ENCODE measurements at places on chromosomes 3 and 15.

DNA sequence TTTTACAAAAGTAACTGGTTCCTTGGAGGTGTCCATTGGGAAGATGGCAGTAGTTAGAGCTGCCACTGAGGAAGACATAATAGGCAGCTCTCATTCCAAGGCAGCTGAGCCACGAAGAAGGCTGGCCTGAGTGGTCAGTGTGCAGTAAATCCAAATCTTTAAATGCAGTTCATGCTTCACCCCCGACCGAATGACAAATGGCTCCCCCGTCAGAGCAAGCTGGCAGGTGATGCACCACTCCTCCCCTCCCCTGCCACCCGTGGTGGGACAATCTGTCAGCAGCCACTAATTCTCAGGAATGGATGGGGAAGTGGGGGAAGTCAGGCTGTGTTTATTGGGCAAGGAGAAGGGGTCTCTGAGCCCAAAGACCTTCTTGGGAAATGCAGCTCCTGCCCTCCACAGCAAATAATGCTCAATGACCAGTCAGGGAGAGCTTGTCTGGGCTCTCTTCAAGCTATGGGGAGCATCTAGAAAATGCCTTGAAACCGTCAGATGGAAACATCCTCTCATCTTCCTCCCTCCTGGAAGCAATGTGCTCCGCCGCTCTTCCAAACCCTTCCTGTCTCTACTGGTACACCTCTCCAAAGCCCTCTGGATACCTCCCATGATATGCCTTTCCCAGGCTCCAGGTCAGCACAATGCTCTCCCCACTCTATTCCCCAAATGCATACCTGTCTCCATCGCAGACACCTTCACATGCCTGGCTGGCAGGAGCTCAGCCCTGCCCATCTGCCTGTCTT lies 65.4 kb downstream of the LIPC start:
- DNase-seq, result no peak

- no peak for DNase-seq
These were observed 4.6 kb upstream of the APBA2 start for GRCh38 chr15:28881170-28881569.

DNA sequence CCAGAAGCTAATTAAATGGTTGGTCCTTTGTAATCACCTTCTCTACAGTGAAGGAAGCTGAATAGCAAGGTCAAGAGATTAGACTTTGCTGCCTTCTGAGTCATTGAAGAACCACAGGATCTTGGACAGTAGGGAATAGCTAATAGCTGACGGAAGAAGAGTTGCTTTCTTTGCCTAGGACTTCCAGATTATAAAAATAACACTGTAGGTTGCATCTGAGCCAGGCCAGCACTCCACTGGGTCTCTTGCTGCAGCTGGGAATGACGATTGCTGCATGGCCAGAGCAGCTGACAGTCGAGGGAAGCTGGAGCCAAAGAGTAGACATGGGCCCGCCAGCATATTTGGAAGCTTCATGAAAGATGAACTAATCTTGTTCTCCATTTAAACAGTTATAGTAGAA lies 81.5 kb upstream of the KCNMB2 start:
- no peak for DNase-seq

DNA sequence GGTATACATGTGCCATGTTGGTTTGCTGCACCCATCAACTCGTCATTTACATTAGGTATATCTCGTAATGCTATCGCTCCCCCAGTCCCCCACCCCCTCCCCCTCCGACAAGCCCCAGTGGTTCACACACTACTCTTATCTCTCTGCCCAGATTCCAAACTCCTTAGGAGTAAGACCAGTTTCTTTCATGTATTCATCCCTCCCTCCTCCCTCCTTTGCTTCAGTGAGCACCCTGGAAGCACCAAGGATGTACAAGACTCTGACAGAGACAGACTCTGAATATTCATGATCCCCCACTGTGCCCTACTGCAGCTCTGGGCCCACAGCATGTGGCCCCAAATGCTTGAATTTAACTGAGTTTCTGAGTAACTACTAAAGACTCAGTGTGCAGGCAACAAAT lies 113.8 kb upstream of the RAD18 start:
- DNase-seq, result no peak

DNA sequence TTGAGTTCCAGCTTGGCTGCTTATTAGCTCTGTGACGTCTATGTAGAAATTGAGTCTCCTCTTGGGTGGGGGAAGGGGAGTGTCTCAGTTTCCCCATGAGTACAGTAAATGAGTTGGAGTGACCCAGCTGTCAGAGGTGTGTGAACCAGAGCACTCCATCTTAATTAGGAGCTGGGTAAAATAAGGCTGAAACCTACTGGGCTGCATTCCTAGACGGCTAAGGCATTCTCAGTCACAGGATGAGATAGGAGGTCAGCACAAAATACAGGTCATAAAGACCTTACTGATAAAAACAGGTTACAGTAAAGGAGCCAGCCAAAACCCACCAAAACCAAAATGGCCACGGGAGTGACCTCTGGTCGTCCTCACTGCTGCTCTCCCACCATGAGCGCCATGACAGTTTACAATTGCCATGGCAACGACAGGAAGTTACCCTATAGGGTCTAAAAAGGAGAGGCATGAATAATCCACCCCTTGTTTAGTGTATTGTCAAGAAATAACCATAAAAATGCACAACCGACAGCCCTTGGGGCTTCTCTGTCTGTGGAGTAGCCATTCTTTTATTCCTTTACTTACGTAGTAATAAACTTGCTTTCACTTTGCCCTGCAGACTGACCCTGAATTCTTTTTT lies 222.4 kb downstream of the CACNA2D3 start:
- DNase-seq, result no peak

DNA sequence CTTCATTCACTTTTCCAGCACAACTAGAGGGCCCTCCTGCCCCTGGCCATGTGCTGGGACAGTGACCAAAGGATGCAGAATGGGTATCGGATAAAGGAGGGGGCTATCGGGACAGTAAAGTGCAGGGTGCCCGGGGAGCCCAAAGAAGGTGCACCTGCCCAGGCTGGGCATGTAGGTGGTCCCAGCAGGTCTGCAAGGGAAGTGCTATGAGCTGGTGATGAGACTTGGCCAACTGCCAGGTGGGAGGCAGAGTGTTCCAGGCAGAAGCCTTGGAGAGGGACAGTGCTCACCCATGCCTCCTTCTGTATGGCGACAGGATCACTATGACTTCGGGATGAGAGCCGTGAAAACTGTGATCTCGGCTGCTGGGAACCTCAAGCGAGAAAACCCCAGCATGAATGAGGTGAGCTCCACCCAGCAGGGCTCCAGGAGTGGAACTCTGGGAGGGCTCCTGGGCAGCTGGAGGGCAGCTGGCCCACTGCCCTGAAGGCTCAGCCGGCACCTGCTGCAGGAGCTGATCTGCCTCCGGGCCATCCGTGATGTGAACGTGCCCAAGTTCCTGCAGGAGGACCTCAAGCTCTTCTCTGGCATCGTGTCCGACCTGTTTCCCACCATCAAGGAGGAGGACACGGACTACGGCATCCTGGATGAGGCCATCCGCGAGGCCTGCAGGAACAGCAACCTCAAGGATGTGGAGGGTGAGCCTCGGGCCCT lies 48.4 kb downstream of the DNAH1 start:
- no peak for DNase-seq

- DNase-seq, result no peak
These were observed 1.0 kb downstream of the COPS2 start for GRCh38 chr15:49154359-49154758.

DNA sequence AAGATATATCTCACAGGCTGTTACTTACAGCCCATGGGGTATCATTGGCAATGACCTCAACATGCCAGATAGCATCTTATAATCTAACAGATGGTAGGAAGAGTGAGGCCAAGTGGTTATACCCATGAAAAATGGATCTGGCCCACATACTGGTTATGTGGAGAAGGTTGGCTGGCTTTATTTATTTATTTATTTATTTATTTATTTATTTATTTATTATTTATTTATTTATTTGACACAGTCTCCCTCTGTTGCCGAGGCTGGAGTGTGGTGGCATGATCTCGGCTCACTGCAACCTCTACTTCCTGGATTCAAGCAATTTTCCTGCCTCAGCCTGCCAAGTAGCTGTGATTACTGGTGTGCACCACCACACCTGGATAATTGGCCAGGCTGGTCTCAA lies 11.6 kb downstream of the FBXO40 start:
- DNase-seq, result no peak

- no peak for DNase-seq
These were observed 334.5 kb downstream of the EPHA6 start for GRCh38 chr3:97148931-97149330.

DNA sequence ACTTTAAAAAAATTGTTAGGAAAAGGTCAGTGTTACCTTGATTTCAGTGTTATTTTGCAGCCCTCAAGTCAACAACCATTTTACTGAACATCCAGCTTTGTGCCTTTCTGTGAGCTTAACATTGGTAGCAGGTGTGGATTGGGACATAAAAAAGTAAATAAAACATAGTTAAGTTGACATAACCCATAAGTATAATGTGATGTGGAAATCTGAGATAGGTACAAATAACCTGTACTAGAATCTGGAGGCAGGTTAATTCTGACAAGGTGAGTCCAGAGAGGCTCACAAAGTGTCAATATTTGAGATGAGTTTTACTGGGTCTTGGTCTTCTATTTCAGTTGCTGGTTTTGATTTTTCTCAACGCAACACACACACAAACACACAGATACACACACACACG lies 151.3 kb downstream of the LPP start:
- DNase-seq, result no peak

- DNase-seq, result no peak
These were observed 7.5 kb downstream of the INAFM2 start for GRCh38 chr15:40331026-40331425.

DNA sequence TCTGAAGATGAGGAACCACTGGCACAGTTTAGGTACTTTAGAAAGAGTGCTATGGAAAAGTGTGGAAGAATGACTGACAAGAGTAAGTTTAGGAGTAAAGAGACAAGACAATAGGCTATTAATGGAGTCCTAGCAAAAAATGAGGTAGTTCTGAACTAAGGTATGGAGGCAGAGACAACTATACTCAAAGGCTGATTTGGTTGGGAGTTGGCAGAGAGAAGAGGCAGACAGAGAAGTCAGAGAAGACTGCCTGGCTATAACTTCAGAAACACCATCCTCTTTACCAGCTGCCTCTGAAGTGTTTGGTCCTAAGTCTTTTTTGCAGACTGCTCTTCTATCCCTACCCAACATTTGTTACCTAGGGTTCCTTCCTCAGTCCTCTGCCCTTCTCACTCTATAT lies 19.2 kb downstream of the DYNC1LI1 start:
- DNase-seq, result no peak

DNA sequence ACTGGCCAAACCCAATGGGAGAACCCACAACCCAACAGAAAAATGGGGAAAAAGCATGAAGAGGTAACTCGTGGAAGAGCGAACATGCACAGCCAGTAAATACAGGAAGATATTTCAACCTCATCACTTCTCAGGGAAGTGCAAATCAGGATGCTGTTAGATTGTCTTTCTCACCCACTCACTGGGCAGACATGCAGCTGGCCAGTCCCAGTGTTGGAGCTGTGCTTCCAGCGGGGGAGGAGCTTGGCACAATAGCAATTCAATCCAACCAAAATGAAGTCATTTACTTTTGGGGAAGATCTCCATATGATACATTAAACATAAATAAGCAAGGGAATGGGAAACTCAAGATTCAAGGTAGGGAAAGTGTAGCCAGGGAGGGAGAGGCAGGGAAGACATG lies 12.1 kb downstream of the WNT7A start:
- DNase-seq, result no peak

GRCh38 chr3:122974764-122975162 lies 52.8 kb downstream of the SEMA5B start:
- no peak for DNase-seq

GRCh38 chr3:66809595-66809958 lies 188.5 kb upstream of the KBTBD8 start:
- DNase-seq, result no peak

GRCh38 chr3:36743826-36744225 lies 20.5 kb downstream of the DCLK3 start:
- no peak for DNase-seq

- DNase-seq, result no peak
These were observed 406.9 kb downstream of the CNTN6 start for GRCh38 chr3:1499694-1500093.

DNA sequence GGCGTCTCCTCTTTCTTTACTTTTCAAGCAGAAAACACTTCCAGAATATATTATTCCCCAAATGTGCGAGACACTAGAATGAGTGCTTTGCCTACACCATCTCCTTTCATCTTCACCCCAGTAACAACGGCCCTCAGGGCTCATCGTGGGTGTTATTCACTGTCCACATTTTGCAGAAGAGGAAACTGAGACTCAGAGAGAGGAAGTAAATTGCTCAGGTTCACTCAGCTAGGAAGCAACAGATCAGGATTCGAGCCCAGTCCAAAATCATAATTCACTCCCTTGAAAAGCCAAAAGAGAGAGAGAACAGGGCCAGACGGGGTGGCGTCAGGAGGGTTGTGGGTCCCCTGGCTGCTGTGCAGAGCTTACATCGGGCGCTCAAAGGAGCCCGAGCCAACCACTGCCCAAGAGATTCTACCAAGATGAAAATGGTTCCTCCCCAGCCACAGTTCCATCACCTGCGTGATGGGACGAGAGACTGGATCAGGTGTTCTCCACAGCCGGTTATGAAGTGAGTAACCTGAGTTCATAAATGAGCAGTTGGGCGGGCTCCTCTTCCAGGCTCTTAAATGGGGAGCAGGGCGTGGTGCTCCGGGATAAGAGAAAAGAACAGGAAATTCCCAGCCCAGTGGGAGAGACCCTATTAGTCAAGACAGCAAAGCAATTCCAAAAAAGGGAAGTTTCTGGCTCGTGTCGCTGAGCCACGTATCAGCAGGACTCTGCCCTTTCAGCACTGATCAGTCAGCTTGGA lies 48.6 kb upstream of the FLNB start:
- DNase-seq, result no peak

GRCh38 chr15:72168808-72169190 lies 28.8 kb downstream of the GRAMD2A start:
- DNase-seq, result no peak

- DNase-seq, result no peak
These were observed 101.8 kb downstream of the BDH1 start for GRCh38 chr3:197454014-197454413.

- DNase-seq, result no peak
These were observed 989.9 kb downstream of the ROBO2 start for GRCh38 chr3:78029775-78030174.

DNA sequence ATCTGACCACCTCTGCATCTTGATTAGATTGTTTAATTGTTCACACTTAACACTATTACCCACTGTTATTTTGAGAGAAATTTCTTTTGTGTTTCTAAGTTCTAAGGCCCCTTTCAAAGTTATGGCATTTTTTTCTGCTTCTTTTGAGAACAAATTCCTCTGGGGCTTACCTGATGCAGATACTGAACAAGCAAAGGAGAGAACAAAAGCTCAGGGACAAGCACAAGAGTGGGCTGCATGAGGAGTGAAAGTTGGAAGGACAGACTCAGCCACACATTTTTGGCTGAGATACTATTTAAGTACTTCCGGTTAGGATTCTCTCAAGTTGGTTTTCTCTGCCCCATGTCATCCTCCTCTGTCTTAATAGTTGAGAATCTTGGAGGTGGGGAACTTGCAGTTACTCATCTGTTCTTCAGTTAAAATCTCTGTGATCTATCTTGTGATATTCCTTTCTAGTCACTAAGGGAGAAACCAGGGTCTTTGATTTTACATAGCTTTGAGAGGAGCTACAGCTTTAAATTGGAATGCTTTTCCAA lies 54.7 kb downstream of the CMTM6 start:
- DNase-seq, result no peak

- no peak for DNase-seq
These were observed 722 bp downstream of the CACNA1D start for GRCh38 chr3:53495146-53495519.

- no peak for DNase-seq
These were observed 2.1 kb downstream of the SFMBT1 start for GRCh38 chr3:53043738-53044137.

- no peak for DNase-seq
These were observed 30.1 kb downstream of the KBTBD8 start for GRCh38 chr3:67028001-67028784.
